ENCODE measurements at places on chromosomes 2 and 18.

- no peak for DNase-seq
These were observed 39.1 kb upstream of the ALPP start for GRCh38 chr2:232339121-232340081.

DNA sequence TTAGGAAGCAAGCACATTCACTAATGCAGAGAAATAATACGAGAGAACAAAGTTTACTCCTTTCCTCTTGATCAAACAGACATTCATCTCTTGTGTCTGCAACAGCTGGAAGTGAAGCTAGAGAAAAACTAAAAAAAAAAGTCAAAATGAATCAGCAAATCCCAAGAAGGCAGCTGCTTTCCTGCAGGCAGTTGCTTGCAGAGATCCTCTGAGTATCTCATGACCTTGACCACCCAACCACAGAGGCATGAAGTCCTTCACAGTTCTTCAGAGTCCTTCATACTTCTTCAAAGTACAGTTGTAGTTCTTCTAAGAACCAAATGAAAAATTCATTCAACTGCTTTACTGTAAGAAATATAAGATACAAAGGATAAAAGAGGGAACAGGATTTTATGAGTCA lies 97.2 kb upstream of the ACVR1C start:
- peak; percentile 9 for DNase-seq

DNA sequence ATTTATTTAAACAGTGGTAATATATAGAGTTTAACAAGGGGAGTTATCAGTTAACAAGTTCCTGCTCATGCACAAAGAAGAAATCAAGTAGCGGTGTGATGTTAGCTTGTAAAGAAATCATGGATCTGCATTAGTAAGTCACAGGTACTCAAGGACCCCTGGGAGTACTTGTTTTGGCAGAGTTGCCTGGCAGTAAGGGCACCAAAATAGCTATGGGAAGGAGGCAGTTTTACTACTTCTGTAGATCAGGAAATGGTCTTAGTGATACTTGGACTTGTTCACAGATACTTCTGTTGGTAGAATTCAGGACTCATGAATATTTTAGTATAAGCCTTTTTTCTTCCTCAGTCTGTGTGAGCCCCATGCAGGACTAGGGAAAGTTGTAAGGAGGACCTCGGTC lies 107.3 kb upstream of the IL1R2 start:
- no peak for DNase-seq

DNA sequence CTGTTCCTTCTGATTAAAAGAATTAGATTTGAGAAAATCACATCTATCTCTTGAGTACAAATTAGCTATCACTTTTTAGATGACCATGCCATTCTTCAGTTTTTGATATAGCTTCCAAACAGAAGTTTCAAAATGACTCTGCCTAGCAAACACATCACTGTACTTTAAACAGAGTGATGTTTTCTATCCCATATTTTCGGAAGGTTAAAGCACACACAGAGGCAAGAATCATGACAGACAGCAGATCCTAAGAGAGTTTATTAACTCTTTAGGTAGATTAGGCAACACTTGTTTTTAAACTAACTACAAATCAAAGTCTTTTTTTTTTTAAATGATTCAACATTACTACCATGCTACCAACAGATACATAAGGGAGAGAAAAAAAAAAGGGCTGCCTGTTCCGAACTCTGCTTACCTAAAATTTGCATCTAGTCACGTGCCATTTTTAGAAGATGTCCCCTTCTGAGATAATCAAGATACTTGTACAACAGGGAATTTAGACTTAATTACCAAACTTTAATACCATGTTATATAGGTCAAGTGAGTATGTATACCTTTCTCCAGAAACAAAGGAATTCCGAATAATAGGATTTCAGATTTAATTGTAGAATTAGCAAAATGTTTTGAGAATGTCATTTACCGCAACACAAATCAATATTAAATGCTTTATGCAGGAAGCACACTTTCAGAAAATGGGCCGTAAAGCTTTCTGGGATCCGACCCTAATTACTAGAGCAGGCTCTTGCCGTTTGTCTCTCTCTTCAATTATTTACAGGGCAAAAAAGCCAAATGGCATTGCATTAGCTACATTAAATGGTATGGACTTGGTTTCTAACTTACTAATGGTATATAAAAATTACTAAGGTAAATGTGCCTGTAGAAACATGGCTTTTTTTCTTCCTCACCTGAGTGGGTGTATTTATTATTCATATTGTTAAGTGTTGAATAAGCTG lies 2.6 kb downstream of the RBMS1 start:
- DNase-seq = no peak

GRCh38 chr2:57802243-57802642 lies 244.4 kb upstream of the VRK2 start:
- DNase-seq = no peak

GRCh38 chr2:115161771-115162493 lies 719.5 kb downstream of the DPP10 start:
- no peak for DNase-seq

DNA sequence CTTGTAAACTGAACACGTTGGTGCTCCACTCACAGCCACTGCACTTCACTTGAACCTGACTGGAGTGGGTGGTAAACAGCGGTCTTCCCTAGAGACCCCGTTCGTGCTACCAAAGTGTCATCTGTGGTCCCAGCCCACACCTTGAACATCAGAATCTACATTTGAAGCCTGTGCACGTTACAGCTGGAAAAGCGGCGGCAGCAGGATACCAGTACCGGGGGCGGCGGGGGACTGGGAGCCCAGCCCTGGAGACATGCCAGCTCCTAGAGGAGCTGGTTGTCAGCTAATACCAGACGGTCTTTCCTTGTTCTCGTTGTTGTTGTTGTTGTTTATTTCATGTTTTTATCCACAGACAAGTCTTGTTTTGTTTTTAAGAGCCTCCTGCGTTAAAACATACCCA lies 156.7 kb downstream of the WDSUB1 start:
- no peak for DNase-seq

DNA sequence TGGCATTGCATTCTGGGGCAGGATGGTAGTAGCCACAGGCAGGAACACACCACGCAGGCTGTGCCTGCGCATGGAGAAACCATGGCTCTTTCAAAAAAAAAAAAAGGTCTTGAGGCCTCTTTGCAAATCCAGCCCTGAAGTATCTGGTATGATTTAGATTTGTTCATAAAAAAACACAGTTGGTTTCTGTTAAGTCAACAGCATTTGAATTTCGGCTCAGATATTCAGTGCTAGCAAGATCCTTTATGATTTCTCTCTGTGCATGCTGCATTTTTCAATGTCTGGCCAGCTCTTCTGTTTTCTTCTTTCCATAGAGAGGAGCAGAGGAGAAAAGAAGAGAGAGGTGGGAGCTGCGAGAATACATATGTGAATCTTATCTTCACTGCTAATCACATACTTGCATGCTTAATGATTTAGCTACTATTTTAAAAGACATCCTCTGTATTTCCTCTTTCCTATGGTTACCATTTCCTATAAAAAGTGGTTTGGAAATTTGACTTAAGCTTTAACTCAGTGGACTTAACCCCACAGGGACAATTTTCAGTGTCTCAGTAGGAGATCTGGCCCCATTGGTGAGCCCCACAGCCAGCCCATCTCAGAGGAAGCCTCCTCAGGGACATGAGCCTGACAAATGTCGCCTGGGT lies 214.3 kb upstream of the APCDD1 start:
- DNase-seq = no peak

DNA sequence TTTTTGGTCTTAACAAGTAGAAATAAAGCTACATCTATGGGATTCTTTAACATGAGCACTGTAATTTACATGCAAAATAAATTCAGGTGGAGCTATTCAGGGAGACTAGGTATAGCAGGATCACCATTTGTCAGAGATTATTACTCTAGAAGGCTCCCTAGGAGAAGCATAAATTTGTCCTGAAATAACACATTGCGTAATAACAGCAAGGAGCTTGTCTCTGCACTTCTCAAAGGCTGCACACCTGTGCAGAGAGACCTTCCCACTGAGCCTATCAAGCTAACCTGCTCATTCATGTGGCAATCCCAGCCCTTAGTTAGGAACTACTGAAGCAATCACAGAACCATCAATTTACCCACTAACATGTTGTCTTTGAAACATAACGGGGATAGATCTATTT lies 437.4 kb upstream of the MC4R start:
- no peak for DNase-seq

DNA sequence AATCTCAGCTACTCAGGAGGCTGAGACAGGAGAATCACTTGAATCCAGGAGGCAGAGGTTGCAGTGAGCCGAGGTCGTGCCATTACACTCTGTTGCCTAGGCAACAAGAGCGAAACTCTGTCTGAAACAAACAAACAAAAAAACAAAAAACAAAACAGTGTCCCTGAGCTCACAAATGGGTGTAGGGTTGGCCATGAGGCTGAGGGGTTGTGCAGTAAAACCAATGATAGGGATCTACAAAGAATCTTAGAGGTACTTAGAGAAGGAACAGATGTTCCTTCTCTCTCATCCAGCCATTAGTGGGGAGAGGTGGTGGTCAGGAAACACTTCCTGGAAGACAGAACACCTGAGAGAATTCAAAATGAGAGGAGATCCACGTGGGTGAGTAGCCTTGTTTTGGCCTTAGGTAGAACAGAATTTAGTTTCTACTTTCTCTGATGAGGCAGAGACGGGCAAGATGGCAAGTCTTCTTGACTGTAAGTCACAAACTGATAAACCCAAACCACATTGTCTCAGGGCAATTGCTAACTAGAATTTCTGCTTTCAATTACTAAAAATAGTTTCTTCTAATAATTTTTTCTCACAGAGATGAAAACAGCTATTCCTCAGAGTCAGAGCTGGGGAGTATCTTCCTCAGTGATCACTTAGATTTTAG lies 61.5 kb upstream of the PPM1B start:
- DNase-seq = no peak

- DNase-seq = no peak
These were observed 126.0 kb downstream of the MEP1B start for GRCh38 chr18:32315881-32316280.

- no peak for DNase-seq
These were observed 17.3 kb downstream of the ZBTB7C start for GRCh38 chr18:48391868-48392267.

DNA sequence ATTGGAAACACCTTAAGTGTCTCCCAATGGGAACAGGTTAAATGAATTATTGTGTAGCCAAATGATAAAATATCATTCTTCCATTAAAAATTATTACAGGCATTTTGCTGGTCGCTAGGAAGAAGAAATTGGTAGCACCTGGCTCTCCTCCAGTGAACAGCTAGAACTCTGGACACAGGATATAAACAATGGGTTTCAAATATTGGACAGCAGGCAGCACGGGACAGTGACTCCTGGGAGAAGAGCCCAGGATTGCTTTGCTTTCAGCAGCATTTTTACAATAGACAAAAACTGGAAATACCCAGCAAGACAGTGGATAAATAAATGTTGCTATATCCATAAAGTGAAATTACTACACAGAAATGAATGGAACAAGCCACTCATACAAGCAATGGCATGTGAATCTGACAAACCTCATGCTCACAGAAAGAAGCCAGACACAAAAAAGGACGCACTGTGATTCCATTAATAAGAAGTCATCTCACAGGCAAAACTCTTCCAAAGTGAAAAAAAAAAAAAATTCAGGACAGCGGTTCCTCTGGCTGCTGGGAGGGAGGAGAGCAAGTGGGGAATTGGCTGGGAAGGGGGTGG lies 50.5 kb downstream of the LAMA1 start:
- DNase-seq = peak; percentile 19

GRCh38 chr2:27667446-27667845 lies 3.8 kb downstream of the SLC4A1AP start:
- DNase-seq = no peak

- DNase-seq = no peak
These were observed 61.9 kb downstream of the SPRED2 start for GRCh38 chr2:65370387-65371073.

DNA sequence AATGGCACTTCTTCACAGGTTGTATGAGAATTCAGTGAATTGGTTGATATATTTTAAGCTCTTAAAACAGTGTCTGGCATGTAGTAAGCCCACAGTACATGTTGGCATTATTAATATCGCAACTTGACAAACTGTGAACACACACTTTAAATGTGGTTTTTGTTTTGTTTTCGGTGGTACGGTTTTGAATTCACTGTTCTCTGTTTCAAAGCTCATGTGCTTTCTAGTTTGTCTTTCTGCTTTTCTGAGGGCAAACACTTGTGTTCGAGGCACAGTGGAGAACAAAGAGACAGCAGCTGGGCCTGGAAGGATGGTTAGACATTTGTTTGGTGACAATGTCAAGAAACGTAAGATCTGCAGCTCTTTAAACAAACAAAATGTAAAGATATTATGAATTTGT lies 276.5 kb upstream of the MC4R start:
- no peak for DNase-seq
